ENCODE measurements at places on chromosomes 5 and 9.

GRCh38 chr5:171623107-171623506 lies 162.5 kb upstream of the SMIM23 start:
- DNase-seq, result no peak

- no peak for DNase-seq
Measured at GRCh38 chr9:135294836-135295235, 184.7 kb upstream of the PPP1R26 start.

DNA sequence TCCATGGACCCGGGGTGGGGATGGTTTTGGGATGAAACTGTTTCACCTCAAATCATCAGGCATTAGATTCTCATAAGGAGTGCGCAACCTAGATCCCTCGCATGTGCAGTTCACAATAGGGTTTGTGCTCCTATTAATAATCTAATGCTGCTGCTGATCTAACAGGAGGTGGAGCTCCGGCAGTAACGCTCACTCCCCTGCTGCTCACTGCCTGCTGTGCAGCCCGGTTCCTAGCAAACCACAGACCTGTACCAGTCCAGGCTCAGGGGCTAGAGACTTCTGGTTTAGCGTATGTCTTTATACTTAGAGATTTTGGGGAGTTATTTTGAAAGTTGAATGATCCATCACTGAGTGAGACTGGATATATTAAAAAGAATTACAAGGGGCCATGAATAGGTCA lies 50.2 kb downstream of the RICTOR start:
- DNase-seq, result no peak

DNA sequence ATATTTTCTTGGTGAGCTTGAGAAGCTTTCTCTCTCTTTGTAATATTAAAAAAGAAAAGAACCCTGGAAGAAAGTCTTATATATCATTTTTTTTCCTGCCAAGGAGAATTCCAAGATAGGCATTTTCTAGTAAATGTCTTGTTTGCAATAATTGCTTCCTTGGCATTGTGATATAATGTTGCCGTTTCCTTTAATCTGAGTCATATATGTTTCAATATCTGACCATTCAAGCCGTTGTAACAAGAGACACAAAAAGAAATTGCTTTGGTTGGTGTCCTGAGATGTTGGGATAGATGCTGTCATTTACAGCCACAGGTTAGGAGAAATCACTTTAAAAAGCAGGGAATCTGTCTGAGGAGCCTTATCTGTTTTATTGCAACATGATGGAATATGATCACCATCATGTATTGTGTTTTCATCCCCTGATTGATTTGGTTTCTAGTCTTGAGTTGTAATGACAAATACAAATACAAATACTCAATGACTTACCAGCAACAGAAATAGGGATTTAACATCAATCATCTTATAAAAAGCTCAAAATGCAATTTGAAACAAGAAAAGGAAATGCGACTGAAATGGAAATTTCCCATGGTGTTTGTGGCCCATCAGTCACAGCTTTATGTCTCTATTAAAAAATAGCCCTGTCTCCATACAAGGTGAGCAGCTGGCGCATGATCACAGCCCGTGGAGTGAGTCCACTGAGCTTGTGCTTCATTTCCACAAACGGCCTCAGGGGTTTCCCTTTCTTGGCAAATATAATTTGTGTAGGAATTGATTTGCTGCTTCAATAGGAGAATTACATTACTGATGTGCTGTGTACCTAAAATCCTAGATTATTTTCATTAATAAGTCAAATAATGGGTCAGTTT lies 250.1 kb upstream of the TRPC7 start:
- DNase-seq, result no peak

GRCh38 chr9:107020040-107020530 lies 157.1 kb downstream of the ZNF462 start:
- DNase-seq, result no peak

DNA sequence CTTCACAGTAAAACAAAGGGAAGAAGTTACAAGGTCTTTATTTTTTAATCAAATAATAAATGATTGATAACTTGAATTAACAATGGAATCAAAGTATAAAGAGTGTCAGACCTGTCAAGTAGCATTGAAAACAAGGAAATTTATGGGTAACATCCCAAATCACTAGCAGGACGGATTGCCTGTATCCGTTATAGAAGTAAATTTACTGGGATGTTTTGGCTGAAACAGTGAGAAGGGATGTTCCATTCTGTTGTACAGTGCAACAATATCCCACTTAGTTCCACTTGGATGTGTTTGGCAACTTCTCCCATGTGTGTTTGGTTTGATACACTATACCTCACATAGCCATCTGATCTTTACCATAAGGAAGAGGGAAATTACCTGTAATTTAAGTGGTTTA lies 421.0 kb upstream of the CHD1 start:
- no peak for DNase-seq

DNA sequence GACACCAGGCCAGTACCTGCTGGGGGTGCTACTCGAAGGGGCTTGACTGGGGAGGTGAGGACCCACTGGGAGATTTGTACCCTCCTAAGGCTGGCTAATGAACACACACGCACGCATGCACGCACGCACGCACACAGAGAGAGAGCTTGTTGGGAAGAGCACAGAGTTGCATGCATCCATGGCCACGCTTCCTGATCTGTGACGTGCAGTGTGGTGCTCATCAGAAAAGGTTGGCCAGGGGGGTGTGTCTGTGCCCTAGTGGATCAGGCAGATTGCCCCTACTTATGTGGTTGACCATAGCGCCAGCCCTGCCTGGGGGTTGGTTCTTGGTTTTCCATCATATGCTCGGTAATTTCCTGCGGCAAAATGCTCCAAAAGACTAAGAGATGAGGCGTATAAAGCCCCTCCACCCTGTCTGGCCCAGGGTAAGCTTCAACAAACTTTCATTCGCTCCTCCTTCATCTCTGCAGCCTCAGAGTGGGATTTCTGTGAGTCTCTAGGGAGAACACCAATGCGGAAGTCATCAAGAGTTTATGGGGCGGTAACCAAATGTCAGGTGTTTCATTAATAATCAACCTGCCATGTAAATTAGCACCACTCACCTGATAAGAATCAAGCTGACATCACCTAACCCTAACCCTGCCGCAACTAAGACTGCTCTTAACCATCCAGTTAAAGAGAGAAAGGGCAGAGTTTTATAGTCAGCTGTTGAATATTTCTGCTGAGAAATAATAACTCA lies 8.0 kb upstream of the GFI1B start:
- DNase-seq, result no peak

GRCh38 chr5:83281658-83282057 lies 189.9 kb upstream of the VCAN start:
- no peak for DNase-seq

GRCh38 chr5:103428411-103428871 lies 134.1 kb downstream of the NUDT12 start:
- no peak for DNase-seq

DNA sequence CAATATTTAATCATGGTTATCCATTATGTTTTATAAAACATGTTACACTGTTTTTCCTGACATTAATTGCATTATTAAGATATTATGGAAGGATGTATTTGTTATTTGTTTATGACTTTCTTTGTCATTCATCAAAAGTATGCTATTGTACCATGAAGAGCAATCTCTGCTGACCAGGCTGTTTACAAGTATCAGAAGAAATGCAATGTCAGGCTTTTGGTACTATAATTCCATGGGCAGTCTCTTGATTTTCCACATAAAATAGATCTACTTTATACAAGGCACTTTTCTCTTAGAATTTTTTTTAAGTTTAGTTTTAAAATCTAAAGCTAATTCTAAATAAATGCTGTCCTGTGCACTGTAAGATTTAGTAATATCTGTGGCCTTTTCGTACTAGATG lies 196.6 kb downstream of the COX7C start:
- no peak for DNase-seq

DNA sequence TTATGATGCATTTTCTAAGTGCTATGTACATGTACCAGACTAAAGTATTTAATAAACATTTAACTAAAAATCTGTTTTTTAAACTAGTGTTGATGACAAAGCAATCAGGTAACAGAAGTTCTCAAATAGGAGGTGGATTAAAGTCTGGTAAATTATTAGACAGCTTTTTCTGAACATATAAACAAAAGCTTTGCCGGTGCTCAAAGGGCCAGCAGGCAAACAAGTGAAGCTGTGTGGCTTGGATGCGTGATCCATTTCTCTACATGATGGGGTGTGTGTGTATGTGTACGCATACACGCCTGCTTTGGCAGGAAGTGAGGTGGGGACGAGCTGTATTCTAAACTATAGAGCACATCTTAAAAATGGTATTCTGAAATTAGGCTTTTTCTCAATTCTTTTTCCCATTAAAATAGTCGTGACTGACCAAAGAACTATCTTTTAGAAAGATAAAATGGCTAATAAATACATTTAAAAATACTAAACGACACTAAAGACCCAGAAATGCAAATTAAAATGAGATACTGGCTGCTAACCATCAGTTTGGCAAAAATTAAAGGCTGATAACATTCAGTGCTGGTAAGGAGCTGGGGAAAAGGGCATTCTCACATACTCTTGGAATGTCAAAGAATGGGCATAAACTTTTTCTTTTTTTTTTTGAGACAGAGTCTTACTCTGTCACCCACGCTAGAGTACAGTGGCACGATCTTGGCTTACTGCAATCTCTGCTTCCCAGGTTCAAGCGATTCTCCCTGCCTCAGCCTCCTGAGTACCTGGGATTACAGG lies 174.0 kb downstream of the MAPKAP1 start:
- DNase-seq, result no peak

DNA sequence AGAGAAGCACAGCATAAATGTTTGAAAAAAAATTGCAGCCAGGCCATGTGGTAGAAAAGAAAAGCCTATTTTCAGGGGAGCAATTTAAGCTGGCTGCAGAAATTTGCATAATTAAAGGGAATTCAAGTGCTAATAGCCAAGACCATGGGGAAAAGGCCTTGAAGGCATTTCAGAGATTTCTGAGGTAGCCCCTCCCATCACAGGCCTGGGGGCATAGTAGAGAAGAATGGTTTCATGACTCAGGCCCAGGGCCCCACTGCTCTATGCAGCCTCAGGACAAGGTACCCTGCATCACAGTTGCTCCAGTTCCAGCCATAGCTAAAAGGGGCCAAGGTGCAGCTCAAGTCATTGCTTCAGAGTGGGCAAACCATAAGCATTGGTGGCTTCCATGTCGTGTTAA lies 1416.0 kb downstream of the EFNA5 start:
- no peak for DNase-seq

DNA sequence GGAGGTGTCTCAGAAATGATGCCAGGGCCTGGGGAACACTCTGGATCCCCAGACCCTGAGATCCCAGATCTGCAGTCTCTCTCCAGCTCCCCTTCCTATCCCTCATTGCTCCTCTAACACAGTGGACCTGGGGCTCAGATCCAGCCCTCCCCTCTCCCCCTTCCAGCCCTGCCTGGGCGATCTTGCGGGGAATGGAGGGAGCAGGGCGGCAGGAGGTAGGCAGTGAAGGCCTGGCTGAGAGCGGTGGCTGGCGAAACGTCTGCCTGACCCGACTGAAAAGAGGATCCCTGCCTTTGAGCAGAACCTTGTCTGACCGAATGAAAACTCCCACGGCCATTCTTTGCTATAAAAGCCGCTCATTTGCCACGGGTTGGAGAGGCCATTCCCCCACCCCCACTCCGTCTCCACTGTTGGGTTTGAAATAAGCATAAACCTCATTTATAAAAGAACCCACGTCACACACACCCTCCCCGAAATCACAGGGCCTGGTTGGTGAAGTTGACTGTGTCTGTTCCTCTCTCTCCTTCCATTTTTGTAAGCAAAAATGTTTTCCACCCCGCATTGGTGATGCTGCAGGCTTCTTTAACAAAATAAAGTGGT lies 8.8 kb downstream of the MSX2 start:
- DNase-seq, result no peak

DNA sequence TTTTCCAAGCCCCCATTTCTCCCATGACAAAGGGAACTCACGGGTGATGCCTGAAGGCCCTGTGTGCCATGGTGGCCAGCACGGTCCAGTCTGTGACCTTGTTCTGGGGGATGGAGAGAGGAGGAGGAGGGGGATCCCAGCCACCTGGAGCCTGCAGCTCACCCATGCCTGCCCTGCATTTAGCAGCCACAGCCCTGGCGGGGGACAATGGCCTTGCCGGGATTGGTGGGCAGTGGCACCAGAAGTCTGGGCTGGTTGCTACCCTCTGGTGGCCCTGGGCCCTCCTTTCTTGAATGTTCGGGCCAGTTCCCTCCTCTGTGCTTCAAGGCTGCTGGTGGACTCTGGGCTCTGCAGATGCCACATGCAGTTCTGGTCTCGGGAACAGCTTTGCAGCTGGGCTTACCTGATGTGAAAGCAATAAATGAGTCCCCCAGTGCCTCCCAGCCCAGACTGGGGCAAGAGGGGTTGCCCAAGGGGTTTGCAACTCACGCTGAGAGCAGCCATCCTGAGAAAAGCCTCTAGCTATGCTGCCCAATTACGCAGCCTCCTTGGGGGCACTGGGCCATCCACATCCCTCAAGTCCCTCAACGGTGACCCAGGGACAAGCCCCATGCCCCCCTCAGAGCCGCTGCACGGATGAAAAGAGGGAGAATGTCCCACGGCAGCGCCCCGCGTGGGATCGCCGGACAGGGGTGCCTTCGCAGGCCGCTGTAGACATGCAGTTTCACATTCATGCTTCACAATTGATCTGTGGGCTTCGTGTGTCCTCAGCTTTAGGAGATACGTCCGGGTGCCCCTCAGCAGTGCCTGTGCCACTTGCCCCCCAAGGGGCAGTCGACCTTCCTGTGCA lies 49.2 kb upstream of the FCN1 start:
- DNase-seq, result no peak

GRCh38 chr9:108057421-108058134 lies 568.0 kb upstream of the KLF4 start:
- peak; percentile 62 for DNase-seq

DNA sequence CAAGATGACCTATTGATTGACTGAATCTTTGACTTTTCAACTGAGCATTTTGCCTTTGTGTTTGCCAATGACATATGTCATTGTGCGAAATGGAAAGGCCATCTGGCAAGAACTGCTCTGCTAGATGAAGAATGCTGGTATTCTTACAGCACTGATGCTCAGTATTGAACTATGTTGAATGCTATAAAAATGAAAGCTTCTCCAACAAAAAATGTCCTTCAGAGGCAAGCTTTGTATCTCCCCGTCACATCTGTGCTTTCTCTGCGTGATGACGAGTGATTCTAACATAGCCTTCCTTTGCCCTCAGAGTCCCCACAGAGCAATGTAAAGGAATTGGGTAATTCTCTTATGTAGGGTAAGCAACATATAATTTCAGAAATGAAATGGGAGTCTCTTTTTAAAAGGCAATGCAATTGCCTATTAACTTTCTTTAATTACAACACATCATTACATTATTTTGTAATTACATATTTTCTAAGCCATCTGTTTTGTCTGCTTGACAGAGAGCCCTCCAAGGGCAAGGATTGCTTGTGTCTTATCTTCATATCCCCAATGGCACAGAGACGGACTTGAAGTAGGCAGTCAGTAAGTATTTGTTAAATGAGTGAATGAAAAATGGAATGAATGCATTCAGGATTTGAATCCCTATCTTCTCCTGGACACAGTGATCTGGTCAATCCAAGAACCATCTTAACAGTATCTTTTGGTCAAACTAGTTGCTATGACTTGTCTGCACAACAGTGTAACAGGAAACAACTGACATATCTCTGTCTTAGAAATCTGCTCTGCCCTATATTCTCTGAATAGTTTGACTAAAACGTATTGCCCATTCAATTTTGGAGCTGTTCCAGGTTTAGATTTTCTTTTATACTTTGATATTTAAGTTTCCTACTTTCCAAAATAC lies 46.1 kb downstream of the ENC1 start:
- DNase-seq, result no peak

- no peak for DNase-seq
Measured at GRCh38 chr5:172078726-172079345, 72.4 kb upstream of the FBXW11 start.
